Small intestine (tissue), 16 donors: ENCODE measurements at places on chromosomes 5 and 9. TPM values are rescaled to one million over a fixed set of nuclear protein-coding genes. Genes with fewer than 3 reads are reported as not detected.

DNA sequence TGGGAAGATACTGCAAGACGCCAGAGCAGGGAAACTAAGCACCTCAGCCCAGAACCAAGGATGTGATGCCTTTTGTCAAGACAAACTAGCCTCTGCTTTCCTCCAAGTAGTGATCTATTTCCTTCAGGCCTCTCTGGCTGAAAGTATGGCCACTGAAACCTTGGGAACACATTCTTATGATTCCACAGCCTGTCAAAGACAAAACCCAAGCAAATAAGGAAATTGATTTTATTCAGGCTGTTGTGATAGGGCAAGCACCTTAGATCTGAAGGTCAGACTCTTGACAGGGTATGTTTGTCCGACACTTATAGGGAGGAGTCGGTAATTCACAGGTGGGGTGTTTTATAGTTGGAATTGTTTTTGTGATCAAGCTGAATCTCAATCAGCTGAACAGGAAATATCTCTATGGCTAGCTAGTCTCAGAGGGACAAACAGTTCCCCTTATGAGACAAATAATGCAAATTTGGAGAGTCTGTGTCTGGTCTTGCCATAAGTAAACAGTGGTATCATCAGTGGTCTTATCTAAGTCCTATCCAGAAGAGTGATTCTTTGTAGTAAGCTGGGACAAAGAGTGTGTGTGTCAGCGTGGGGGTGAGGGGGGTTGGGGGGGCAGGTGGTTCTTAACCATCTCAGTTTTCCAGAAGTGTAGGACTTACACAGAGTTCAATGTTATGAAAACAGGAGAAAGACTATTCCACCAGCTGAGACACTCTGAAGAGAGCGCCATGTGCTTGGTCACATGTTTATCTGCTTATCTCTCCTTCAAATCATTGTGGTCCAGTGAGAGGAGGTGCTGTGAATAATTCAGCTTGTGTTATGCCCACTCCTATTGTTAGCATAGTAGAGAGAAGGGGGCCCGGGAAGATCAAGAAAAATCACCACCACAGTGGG, 6.7 kb upstream of the ZCCHC10 start:
- no peaks in the 10 kb centered on the region for H3K27me3 ChIP-seq
- H3K36me3 ChIP-seq, result no peaks in the 10 kb centered on the region
- H3K4me1 ChIP-seq, result no peaks in the 10 kb centered on the region
- H3K4me3 ChIP-seq, result no peak overlapping the region
- no peak overlapping the region for H3K27ac ChIP-seq

GRCh38 chr5:153365547-153365946, 124.9 kb upstream of the GRIA1 start:
- no peaks in the 10 kb centered on the region for H3K36me3 ChIP-seq
- no peak for DNase-seq
- no peaks in the 10 kb centered on the region for H3K4me1 ChIP-seq
- no peak overlapping the region for H3K27ac ChIP-seq

The FOXD4L3 gene
- not detected for polyA plus RNA-seq

The ABLIM3 gene
- 6.5 TPM for polyA plus RNA-seq

The LHX3 gene
- polyA plus RNA-seq, result not detected
